ENCODE measurements at places on chromosomes 7 and 10.
A peak's percentile ranks its signal among the peaks of the same experiment; 100 is the strongest.

DNA sequence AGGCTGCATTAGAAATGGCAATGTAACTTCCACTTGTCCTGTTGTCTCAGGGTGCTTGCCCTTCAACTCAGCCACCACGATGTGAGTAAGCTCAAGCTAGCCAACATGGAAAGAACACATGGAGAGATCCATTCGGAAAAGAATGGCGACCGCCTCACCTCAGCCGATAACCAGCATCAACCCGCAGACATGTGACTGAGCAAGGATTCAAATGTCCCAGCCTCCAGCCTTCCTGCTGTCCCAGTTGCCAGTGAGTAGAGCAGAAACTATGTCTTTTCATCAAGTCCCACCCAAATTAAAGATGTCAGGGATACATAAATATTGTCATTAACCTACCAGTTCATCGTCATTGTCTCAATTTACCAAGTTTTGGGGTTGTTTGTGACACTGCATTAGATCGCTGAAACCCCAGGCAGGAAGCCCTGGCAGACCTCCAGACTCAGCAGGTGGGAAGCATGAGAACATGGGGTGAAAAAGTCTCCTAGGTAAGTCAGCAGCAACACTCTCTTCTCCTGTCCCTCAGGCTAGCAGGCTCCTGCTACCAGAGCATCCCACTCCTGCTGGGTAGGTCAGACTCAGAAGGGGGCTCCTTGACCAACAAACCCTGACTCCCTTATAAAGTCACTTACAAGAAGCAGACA is 67.0 kb downstream of the OSBPL3 start:
- DNase-seq: no peak

DNA sequence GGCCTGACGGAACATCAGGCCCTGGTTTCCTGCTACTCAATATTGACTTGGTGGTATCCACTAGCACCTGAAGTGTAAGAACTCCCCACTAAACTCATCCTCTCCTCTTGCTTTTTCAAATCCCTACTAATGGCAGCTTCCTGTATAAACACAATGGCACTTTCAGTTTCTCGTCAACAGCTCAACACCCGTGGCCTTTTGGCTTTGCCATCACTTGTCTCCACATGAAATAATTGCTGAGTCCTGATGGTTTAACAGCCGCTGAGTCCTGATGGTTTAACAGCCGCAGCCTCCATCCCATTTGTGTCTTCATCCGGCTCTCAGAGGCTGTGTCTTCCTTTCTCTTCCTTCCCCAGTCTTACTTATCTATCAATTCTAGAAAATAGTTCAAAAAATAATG is 261.4 kb upstream of the PITRM1 start:
- DNase-seq: no peak

DNA sequence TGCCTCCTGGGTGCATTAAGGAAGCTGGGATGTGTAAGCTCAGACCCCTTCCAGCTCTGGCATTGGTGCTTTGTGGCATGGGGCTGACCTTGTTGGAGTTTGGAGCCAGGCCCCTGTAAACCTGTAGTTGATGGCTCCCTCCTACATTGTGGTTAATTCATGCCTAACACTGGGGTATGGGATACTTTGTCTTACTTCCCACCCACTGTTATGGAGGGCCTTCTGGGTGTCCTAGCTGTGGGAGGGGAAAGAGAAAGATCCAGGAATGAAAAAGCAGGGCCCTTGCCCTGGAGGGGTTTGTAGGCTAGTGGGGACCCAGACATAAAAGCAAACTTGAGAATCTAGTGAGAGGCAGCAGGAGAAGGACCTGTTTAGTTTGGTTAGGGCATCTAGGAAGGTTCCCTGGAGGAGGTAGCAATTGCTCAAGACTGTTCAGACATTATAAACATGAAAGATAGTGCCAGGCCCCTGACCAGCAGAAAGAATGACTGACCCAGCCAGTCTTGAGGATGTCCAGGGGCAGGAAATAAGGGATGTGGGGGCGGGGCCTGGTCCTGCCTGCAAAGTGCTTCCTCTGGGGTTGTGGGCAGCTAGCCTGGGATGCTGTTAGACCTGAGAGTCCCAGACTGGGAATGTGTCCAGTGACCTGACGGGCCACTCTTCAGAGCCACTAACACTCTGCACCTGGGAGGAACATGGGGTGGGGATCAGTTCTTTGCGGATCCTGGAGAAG is 6.6 kb downstream of the ADAMTS14 start:
- no peak for DNase-seq

DNA sequence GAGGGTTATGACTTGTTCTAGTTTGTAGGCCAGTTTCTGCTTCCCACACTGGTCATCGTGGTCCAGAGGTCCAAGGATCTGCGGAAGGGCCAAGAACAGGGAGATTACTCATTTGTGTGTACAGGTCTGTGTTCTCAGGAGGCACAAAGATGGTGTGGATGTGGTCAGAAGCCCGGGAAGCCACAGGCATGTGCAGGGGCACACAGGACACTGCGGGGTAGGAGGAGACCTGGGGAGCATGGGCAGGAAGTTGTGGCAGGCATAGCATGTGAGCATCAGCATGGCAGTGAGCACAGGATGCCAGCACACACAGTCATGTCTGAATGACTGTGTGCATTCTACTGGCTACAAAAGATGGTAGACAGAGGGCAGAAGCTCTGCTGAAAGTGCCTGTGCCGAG is 445.8 kb downstream of the PLXNA4 start:
- no peak for DNase-seq

- DNase-seq: peak; percentile 79
Observed at GRCh38 chr7:96311967-96312366, 9.9 kb downstream of the SLC25A13 start.

DNA sequence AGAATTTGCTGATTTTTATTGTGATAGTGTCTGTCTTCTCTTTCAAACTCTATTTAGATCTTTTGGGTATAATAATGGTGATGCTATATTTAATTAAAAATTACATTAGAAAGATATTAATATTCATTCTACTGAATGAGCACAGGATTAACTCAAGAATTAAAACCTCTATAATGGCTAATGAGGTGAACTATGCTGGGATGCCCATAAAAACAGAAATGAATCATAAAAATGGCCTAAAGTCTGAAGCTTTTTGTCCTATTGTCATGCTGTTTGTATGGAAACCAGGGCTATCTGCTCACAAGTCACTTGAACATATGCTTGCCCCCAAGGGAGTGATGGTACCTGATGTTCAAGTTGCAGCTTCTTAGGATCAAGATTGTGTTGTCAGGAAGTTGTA is 76.2 kb upstream of the ICA1 start:
- DNase-seq: no peak

GRCh38 chr7:100632951-100633717 is 8.2 kb downstream of the TFR2 start:
- DNase-seq: peak; percentile 84

GRCh38 chr7:127390186-127390816 is 2.2 kb downstream of the ZNF800 start:
- DNase-seq: no peak

GRCh38 chr10:17326377-17326776 is 98.3 kb downstream of the VIM start:
- DNase-seq: no peak

DNA sequence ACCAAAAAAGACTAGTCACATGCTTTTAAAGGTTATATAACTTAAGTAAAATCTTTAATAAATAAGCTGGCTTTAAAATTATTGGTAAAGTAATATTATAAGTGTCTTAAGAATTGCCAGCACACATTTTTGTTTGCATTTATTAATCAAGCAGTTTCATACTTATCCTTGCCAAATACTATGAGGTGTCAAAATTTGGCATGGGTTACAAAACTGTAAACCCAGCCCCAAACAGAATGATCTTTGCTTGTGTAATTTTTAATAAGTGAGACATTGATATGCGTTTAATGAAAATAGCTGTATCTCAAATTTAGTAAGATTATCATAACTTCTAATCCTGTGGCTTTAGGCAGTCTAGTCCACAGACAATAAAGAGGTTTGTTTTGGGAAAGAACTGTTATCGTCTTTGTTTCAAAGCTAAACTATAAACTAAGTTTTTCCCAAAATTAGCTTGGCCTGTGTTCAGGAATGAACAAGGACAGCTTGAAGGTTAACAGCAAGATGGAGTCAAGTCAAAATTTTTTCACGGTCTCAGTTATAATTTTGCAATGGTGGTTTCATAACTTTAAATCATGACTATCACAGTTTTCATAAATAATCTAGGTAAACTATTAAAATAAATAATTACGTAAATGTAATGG is 72.8 kb downstream of the ST8SIA6 start:
- DNase-seq: no peak

GRCh38 chr10:123906296-123906695 is 14.7 kb upstream of the CPXM2 start:
- DNase-seq: no peak

GRCh38 chr7:138075350-138075749 is 909 bp upstream of the AKR1D1 start:
- DNase-seq: no peak

DNA sequence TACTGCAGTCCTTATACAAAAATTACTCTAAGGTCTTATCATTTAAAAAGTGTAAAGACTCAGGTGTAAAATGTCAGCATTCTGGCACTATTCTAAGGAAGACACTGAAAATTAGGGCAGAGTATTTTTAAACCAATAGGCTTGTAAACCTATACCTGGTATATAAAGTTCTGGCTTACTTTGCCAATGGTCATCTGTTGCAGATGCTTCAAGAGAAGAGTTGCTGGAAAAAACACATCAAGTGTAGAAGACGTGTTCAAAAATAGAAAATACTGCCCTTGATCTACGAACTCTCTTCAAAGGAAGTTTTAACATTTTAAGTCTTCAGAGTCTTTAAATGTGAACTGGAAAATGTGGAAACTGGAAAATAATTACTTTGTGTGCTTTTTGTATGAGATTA is 23.9 kb downstream of the NT5C3A start:
- DNase-seq: no peak

- no peak for DNase-seq
Observed at GRCh38 chr7:133744451-133744850, 382.7 kb upstream of the LRGUK start.

DNA sequence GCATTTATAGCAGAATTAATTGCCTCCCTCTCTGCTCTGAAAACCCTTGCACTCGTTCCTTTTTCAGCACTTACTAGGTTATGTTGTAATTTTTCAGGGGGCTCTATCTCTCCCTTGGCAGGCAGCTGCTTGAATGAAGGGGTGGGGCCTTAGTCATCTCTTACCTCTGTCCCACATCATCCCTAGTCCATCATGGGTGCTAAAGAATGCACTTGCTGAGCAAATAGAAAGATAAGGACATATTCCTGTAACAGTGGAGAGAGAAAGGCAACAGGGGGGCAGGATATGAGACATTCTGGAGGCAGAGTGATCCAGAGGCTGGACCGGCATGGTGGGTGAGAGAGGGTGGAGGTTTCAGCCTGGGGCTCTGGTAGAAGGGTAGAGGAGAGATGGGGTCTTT is 60.0 kb downstream of the MINDY4 start:
- DNase-seq: no peak

DNA sequence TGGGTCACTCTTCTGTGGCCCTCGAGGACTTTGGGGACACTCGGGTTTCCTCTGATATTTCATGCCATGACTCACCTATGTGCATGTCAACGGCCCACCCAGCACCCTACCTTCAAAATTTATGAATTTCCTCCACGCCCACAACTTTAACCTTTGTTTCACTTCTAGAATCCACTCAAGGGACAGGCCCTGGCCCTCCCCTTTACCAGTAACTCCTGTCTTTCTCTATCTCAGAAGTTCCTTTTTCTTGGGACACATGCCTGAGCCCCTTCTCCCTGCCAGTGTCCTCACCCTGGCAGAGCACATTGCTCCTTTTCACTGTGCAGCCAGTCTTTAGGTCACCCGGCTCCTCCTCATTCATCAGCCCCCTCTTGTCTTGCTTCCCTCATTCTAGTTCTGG is 282.5 kb upstream of the KLF6 start:
- no peak for DNase-seq

GRCh38 chr7:85336086-85336485 is 149.2 kb upstream of the SEMA3D start:
- DNase-seq: no peak

DNA sequence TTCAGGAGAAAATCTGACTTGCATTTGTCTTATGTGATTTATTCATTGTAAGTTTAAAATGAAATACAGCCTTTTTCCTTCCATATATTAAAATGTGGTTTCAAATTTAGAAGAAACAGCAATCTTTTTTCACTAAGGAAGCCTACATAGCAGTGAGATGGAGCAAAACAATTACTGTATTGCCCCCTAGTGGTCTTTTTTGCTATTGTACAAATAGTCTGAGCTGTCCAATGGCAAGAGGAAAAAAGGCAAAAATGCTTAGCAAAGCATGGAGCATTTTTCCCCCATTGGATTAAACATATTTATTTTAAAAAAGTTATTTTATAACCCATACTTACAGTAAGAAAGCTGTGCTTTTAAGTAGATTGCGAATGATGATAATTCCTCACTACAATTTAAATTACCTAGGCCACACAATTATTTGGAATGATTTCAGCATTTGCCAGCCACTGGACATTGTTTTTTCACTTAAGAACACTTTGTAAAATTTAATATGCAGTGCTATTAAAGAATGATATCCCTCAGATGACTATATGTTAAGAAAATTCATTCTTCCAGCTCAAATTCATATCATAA is 119.5 kb downstream of the CPED1 start:
- peak; percentile 87 for DNase-seq

GRCh38 chr10:69515699-69516259 is 57.4 kb downstream of the NEUROG3 start:
- peak; percentile 86 for DNase-seq

DNA sequence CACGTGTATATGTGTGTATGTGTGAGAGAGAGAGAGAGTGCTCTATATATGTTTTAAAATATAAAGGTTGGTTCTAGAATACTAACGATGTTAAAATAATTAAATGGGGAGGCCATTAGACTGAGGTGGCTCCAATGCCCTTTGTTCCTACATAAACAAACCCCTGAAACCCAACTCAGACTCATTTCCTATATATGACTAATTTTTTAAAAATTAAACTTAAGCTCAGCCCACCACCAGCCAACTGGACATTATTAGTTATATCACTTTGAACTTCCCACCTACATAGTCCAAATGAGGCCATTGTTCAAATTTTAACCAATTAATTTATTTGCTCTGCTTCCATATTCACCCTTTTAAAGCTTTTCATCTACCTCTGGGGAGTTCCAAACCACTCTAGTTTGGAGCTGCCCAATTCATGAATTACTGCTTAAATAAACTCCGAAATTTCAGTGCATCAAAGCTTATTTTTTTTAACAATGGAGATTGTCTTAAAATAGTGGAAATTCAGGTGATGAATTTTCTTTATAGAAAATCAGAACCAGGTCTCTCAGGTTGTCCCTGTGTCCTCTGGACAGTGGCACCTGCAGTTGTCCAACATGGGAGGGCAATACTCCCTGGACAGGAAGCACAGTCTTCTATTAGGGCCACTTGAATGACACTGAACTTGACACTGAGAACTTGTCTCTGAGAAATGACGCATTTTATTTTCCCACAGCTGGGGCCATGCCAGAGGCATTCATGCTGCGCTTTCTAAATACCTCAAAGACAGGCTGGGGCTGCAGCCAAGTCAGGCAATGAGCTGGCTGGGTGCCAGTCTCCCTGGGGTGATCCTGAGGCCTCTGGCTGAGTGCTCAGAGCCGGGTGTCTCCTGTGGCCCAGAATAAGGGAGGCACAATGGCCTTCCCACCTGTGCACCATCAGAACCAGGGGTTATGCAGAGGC is 109.5 kb upstream of the TMEM72 start:
- no peak for DNase-seq

DNA sequence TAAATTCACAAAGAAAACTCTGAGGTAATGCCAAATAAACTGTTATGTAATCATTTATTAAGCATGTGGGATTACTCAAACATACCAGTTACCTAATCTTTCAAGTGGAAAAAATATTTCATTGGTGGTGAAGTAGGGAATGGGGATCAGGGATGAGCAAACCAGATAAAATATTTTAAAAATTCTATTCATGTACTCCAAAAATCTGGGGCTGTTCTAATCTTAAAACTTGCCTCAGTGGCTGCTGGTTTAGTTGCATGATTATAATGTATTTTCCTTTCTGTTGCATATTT is 19.5 kb downstream of the LMOD2 start:
- DNase-seq: no peak
